ENCODE measurements at places on chromosomes 6 and 20.
A peak's percentile ranks its signal among the peaks of the same experiment; 100 is the strongest.

- DNase-seq = peak; percentile 84
Measured at GRCh38 chr20:23349338-23350195, 1.0 kb upstream of the NXT1 start.

GRCh38 chr6:41519305-41519744 lies 26.9 kb upstream of the FOXP4 start:
- no peak for DNase-seq

DNA sequence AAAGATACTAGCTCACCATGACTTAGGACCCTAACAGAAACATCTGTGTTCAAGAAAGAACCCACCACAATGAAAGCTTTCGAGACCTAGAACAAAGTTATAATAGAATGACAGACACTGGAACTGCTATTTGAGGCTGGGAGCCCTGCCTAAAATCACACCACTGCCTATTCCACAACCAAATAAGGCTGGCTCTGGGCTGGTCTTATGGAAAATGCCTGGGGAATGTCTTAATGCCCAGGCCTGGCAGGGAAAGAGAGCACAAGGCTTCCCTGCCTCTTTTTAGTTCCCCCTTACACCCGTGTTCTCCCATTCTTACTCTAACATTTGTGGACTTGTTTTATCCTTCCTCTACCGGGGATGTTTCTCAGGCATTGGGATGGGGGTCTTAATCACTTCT lies 5.6 kb upstream of the METTL24 start:
- no peak for DNase-seq

- DNase-seq = no peak
Measured at GRCh38 chr6:24719125-24719971, at the start of gene C6orf62. Gene C6orf62, minus strand, starts transcription at chr6:24719154. Its CDS starts 486 bp downstream, at chr6:24718668.

DNA sequence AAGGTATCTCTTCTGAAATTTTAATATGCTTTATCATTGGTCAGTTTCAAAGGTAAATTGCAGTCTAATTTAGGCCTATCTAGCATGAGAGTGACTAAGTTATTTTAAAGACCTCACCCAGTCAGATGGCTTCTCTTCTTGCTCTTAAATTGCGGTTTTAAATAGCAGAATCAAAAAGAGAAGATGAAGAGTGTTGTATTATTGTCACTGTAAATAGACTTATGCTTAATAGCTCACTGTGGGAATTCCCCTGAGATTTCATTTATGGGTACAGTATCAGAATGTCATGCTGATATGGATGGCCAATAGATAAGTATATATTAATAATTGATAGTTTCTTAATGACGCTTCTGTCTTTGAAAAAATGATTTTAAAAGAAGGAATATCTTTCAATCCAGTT lies 35.7 kb downstream of the AIG1 start:
- DNase-seq = no peak

GRCh38 chr6:36853325-36853724 lies 14.1 kb upstream of the CPNE5 start:
- peak; percentile 46 for DNase-seq

DNA sequence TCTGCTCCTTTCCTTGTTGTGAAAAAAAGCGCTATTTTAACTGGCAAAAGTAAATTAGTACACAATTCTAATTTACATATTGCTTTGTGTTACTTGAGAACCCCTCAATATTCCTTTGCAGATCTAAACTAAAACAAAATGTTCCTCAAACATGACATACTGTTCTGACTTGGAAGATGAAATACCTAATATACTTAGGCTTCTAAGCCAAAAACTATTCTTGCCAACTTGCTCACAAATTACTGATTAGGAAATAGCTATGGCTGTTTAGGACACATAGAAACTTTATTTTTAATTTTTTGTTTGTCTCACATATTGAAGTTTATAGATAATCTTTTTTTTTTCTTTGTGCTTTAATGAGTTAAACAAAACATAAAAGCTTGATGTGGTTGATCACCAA lies 542.2 kb downstream of the GRIK2 start:
- no peak for DNase-seq

DNA sequence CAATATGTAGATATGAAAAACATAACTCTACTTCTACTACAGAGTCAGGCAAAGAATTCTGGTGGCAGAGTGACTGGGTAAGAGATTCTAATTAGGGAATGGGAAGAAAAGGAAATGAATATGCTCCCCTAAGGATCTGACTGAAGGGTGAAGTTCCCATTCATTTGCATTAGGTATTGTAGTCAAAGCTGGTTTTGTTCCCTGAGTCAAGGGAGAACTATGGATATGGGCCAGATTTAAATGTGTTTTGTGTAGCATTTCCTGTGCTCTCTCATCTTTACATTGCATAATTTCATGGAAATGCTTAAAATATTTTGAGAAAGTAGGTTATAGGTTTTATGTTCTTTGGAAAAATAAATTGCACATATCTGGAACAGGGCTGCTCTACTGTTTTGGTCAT lies 299.7 kb downstream of the BTBD3 start:
- no peak for DNase-seq

All from adrenal gland (tissue), 19 donors.